ENCODE measurements at places on chromosomes 5 and 9.
A peak's percentile ranks its signal among the peaks of the same experiment; 100 is the strongest.

GRCh38 chr5:42636946-42637345 lies 119.7 kb upstream of the CCDC152 start:
- DNase-seq: no peak

DNA sequence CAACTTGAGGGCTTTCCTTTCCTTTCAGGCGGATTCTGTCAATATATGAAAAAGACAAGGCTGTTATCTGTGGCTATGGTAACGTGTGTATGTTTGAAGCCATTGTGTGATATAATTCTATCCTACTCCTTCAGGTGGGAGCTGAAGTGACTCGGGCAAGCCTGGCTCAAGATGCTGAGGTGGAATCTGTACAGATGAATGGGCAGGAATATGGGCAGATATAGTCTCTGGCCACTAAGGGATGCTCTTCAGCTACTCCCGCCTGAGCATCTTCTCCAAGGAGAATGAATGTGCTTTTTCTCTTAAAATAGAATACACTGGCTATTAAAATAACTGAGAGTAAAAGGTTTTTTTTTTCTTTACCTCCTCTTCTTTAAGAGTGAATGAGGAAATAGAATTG lies 244.8 kb downstream of the ADGRV1 start:
- no peak for DNase-seq

DNA sequence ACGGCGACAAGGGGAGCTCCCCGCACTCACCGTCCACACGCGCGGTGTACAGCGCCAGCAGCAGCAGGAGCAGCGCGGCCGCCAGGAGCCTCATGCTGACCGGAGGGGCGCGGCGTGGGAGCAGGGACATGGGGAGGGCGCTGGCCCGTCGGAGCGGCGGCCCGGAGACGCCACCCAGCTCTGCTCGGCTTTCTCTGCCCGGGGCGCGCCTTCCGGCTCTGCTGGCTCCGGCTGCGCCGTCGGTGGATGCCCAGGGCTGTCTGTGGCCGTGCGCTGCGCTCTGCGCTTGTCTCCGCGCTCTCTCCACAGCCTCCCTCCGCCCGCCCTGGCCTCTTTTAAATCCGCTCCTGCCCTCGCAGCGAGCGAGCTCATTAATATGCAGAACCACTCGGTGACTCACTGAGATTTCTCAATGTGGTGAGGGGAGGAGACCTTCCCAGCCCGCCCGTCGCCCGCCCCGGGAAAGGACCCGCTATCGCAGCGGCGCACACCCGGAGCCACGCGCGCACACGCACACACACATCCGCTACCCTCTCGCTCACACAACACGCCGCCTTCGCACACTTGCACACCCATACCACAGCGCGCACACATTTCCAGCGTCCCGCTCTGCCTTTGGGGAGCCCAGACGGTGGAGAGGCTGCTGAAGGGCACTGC lies at the start of gene CXCL14:
Gene CXCL14 (minus strand): TSS at position 307 of the 657 bp plus-strand sequence. CDS start 213 bp downstream, at position 94.
- DNase-seq: peak; percentile 62

DNA sequence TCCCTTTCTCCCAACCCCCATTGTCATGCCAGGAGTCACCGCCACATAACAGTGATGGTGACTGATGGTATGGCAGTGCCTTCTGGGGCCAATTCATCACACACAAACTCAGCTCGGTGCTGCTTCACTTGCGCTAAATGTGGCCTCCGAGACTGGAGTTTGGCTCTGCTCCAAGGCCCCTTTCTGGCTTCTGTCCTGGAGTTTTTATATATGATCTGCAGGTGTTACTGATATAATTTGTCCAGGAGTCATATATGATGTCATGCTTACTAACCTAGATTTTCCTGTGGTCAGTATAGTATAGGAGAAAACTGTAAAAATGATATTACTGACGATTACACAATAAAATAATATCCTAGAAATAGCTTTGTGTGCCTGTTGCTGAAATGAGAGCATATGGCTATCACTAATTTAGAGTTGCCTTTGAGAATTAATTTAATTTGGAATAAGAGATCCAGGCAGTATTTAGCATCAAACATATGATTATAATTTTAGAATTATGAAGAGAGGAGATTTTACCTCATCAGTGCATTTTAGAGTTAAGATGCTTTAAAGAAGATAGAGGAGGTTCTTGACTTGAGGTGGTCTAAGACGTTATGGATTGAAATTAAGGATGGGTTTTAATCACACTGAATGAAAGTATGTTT lies 334.1 kb upstream of the CD180 start:
- DNase-seq: no peak

- no peak for DNase-seq
Observed at GRCh38 chr5:176779537-176779936, 30.8 kb upstream of the UNC5A start.

DNA sequence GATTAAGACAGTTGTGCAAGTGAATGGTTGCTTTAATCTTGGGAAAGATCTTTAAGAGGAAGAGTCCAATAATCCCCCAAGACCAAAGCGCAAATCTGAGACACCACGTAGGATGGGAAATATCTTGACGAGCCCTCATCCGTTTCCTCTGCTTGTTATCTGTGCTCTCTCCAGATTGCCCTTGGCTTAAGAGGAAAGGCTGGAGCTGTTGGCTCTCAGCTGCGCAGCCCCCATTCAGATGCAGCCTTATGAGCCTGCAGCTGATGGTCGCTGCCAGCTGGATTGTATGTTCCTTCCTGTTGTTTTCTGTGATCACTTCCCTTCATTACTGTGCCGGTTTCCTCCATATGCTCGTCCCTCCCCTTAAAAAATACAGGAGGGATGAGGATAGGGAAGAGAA lies 47.7 kb downstream of the PWWP2A start:
- DNase-seq: no peak

DNA sequence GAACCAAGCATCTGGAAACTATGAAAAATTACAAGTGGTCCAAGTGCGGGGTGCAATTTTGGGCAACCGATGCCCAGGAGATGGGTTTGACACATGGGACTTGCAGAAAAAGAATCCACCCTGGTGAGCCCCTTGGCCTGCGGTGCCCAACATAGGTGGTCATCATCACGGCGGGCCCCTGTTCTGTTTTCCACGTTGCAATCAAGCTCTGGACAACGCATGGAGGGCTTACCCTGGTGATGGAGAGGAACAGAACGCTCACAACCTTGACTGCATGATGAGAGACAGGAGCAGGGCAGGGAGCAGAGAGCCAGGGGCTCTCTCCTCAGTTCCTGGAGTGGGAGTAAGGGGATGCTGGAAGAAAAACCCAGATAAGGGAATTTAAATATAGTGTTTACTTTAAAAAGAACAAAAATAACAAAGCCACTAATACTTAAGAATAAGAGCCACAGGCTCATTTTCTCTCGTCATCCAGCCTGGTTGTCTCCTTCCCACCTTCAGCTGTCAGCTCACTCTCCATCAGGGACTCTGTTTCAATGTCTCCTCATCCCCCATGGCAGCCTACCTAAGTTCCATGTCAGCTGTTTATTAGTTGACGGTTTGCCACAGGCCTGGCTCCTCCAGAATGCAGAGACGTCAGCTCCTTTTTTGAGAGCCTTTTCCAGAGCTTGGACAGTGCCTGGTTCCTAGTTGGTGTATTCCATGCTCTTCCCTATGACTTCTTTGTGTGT lies 172.1 kb downstream of the GADD45G start:
- no peak for DNase-seq

DNA sequence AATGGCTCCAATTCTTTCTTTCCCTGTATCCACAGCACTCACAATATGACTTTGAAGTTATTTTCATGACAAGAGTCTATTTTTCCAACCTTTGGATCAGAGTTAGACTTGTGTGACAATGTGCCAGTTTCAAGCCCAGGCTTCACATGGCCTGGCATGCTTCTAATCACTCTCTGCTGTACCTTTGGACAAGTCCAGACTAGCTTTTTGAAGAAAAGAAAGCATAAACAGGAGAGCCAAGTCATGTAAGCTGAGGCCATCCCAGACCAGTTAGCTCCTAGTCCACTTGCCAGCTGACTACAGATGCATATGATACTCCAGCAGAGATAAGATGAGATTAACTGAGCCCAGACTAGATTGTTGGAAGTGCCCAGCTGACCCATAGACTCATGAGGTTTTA lies 513.6 kb upstream of the C9orf72 start:
- no peak for DNase-seq

GRCh38 chr9:35687972-35688557 lies 1.7 kb downstream of the TPM2 start:
- DNase-seq: no peak

DNA sequence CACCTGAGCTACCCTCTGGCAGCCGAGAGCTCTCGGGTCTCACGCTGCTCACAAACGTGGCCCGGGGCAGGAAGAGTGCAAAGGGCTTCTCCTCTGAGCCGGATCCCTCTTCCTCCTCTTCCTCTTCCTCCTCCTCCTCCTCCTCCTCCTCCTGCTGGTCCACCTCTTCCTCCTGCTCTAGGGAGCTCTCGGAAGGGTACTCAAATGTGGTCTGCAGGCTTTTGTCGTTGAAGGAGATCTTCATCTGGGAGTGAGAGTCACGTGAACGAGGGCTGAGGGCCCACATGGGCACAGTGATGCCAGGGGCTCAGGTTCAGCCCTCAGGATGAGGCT lies 3.9 kb downstream of the SSNA1 start:
- no peak for DNase-seq

- DNase-seq: no peak
Observed at GRCh38 chr9:91681461-91682305, 258.1 kb upstream of the NFIL3 start.

DNA sequence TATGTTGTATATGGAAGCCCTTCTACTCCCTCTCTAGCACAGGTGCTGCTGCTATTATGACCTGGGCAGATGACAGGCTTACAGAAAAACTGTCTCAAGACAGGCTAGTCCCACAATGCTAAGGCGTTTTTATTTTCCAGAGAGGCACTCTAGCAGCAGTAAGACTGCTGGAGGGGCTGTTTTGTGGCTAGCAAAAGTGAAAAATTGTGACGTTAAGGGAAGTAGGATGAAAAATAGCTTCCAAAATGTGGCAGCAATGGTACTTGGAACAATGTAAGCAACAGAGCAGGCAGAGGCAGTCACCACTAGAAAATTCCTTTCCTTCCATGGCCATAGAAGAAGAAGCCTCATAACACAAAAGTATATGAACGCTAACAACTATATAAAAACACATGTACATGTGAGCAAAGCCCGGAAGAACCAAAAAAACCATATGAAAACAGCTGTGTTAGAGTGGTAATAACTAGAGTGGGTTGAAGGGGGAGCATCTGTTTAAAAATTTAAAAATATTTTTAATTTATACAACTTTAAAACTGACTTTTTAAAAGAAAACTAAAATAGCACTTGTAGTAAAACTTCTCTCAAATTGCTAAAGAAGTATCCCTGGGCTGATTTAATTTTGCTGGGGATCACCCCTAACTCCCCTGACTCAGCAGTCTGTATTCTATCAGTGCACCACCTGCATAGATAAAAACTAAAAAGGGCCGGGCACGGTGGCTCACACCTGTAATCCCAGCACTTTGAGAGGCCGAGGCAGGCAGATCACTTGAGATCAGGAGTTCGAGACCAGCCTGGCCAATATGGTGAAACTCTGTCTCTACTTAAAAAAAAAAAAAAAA lies 30.6 kb downstream of the CLINT1 start:
- DNase-seq: no peak

GRCh38 chr9:81953096-81953495 lies 9.8 kb downstream of the SPATA31D3 start:
- no peak for DNase-seq

- DNase-seq: no peak
Observed at GRCh38 chr9:89706731-89707191, 101.9 kb downstream of the GADD45G start.

DNA sequence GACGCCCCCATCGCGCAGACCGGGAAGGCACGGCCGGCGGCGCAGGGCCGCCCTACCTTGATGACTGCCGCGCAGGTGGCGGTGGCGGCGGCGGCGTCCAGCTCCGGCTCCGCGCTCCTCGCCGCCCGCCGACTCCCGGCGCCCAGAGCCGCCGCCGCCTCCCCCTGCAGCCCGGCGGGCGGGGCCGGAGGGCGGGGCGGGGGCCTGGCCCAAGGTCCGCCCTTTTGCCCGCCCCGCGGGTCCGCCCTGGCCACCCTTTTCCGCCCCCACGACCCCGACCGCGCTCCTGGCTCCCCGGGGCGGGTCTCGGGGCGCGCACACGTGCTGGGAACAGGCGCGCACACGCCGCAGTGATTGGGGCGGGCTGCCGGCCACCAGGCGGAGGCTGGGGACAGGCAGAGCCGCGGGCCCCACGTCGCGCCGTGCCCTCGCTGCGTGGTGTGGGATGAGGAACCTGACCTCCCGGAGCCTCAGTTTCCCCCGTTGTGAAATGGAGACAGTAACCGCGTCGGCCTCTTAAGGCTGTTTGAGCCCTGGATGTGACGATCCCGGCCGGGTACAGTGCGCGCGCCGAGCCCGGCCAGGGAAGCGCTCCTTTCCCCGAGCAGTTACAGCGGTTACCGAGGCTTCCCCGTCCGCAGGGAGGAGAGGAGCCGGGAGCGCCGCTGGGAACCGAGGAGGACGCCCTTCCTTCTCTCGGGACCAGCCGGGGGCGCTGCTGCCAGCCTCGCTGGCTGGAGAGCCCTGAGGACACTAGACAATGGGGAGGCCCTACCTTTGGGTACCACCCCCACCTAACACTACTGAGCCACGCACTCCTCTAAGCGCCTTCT lies at the start of gene CORO2A:
Gene CORO2A (minus strand): TSS at position 135 of the 833 bp plus-strand sequence. CDS start 34,977 bp downstream, outside the sequence.
- DNase-seq: no peak

GRCh38 chr5:31769530-31769929 lies 130.6 kb downstream of the PDZD2 start:
- no peak for DNase-seq

- no peak for DNase-seq
Observed at GRCh38 chr5:6724321-6724929, 11.2 kb downstream of the TENT4A start.

DNA sequence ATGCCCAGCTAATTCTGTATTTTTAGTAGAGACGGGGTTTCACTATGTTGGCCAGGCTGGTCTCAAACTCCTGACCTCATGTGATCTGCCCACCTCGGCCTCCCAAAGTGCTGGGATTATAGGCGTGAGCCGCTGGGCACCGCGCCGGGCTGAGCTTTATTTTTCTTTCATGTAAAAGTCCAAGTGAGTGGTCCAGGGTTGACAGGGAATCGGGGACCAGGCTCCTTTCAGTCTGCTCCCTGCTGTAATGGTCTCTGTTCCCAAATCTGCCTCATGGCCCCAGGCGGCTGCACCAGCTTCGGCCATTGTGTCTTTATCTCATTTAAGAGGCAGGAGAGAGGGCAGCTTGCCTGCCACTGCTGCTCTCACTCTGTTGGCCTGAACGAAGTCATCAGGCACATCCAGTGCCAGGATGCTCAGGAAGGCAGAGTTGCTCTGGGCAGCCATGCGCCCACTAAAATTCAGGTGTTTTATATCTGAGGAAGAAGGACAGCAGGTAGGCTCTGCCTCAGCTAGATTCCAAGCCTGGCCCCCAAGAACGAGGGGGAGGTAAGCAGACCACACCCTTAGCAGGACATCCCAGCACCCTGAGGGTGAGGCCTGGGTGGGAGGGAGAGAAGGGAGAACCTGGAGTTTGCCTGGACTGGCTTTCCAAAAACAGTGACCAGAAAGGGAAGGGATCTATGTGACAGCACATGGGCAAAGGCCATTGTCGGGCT lies 1.7 kb upstream of the CCDC183 start:
- no peak for DNase-seq

GRCh38 chr5:35094948-35095347 lies 47.2 kb upstream of the AGXT2 start:
- DNase-seq: no peak

- DNase-seq: no peak
Observed at GRCh38 chr9:38160613-38161215, 91.7 kb upstream of the SHB start.

- no peak for DNase-seq
Observed at GRCh38 chr9:111969622-111970021, 73.0 kb downstream of the UGCG start.

All from epithelial cell of proximal tubule (primary cell).